ENCODE measurements at places on chromosomes 1 and 21.

DNA sequence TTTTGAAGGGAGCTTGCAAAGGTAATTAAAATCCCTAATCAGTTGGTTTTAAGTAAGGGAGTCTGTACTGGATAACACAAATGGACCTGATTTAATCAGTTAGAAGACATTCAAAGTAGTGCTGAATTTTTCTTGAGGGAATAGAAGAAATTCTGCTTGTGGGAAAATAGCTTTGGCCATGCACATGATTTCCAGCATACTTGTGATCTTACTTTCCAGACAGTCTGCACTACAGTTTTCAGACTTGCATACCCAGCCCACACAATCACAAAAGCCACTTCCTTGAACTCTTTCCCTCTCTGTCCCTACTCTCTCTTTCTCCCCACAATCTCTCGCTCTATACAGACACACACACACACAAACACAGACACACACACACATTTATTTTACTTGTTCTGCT, 852.1 kb downstream of the PLA2G4A start:
- DNase-seq, result no peak

GRCh38 chr1:206834711-206835110, 30.7 kb upstream of the IL20 start:
- DNase-seq, result peak; percentile 50

DNA sequence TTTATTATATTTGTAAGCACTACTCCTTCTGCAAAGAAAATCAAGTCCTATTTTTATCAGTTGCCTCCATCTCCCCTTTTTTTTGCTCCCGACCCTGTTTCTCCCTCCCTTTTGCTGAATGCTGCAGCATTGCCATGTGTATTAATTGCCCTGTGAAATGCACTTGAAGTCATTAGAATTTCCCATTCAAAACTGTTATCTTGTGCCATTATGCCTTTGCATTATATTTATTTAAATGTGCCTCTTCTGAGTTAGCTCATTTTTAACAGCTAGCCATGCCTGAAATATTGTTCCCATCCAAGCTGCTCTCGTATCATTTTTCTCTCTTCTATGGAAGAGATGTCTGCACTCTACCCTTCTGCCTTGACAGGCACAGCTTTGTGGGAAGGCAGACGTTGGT, 404.0 kb upstream of the PLXNA2 start:
- DNase-seq, result no peak

DNA sequence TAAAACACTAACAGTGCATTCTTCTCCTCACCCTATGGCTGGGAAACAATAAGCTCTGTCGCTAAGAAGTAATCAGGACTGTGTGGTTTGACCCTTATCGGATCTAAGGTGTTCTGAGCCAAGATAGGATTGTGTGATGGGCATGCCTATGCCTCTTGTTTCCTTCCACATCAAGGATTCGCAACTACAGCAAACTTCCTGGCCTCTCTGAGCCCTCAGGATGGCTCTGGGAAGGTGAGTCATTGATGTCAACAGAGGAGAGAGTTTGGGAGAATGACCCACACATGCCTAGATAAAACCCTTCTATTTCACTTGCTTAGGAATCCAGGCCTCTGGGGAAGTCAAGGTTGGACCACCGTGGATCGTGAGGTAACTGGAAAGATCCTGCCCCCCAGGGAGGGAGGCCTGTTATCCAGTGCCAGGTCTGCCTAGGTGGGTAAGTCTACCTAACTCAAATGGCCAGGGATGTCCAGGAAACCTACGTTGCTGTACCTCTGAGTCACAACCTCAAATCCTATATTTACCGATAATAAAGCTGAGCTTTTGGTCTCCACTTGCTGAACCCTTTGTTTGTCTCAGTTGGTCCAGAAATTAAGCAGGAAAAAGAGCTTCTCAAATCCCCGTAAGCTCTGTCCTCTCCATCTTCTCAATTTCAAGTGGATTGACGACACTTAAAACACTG, 27.4 kb downstream of the TIAM1 start:
- DNase-seq, result no peak

- no peak for DNase-seq
Observed at GRCh38 chr1:66563941-66564630, 30.1 kb downstream of the SGIP1 start.

DNA sequence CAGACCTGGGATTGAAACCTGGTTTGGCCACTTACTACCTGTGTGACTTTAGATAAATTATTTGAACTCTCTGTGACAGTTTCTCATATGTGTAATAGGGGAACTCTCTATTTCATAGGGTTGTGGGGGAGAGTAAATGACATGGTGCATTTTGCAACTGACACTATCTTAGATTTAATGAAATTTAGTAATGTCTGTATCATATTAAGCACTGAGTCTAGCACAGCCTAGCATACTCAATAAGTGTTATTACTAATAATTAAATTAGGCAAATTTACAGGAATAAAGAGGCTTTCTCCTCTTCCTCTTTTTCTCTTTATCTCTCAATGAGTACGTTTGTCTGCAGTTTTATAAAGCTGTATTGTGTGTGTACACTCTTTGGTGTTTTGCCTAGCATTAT, 80.2 kb upstream of the MACF1 start:
- DNase-seq, result no peak

DNA sequence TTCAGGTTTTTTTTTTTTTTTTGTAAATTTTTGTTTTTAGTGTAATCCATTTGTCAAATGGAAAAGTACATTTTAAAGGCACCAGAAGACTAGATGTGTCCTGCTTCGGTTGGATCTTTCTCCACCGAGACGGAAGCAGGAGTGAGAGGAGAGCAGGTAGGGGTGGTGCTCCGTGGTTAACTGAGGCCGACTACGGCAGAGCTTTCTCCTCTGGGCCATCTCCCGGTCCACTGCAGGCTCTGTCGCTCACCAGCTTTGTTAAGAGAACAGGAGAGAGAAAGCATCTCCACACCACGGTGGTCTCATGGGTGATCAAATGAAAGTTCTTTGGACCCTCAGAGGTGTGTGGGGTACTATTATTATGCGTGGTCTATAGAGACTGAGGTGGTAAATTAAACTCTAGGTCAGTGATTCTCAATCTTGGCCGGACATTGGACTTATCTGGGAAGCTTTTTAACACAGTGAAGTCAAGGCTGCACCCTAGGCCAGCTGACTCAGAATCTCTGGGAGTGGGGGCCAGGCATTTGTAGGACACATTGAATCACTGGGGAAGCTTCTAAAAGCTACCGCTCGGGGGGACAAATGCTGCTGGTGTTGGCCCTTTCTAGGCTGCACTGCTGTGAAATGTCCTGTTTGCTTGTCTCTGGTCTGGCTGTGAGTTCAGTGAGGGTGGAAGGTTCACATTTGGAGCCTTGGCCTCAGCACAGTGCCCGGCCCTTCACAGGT, 25.0 kb downstream of the ABCA4 start:
- no peak for DNase-seq

GRCh38 chr1:6105763-6106162, 60.1 kb downstream of the KCNAB2 start:
- DNase-seq, result no peak

DNA sequence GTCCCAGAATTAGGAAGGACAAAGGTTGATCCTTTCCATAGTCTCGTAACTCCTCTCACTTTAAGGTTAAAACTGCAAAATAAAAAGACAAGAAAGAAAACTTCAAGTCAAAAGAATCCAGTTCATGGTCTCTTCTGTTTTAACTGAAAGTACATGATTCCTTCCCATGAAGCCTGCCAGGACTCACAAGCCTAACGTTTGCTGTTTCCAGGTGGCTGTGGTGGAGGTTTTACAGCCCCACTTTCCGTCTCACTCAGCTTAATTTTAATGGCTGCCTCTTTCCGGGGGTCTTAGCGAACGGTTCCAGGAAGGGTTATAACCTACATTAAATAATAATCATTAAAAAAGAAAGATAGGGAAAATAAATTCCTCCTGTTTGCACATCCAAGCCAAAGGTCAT, 136.8 kb upstream of the SPAG17 start:
- DNase-seq, result no peak

GRCh38 chr1:156025876-156026275, 5.1 kb upstream of the SSR2 start:
- DNase-seq, result peak; percentile 36

DNA sequence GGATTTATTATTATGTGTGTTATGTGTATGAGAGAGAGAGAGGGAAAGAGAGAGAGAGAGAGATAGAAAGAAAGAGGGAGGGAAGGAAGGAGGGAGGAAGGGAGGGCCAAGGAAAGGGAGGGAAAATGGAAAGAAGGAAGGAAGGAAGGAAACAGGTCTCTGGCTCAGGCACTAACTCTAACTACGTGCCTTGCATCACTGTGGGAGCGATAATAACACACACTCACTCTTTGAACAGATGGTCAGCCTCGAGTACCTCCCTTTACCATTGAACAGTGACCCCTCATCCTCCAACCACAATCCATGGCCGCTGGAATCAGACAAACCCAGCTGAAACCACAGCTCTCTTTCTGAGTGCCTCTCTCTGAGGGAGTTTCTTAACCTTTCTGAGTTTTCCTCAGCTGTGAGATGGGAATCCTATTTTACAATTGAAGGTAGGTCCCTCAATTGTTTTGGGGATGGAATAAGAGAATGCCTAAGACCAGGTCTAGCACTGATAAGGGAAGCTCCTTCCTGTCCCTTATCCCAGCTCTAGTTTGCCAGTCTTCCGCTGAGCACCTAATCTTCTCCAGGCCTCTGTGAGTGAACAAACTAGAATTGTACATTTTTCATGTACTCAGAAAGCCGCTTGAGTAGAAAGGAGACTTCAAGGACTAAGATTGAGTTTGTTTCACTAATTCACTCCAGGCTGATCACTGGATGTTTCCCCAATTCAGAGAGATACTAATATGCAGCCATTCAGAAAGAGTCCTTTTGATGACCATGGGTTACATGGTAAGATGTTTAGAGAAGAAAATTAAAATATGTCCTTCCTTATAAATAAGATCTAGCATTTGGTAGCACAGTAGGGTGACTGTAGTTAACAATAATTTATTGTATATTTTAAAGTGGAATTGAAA, 62.8 kb downstream of the IRF2BP2 start:
- no peak for DNase-seq

- no peak for DNase-seq
Observed at GRCh38 chr1:160062230-160062532, 7.8 kb downstream of the KCNJ10 start.

DNA sequence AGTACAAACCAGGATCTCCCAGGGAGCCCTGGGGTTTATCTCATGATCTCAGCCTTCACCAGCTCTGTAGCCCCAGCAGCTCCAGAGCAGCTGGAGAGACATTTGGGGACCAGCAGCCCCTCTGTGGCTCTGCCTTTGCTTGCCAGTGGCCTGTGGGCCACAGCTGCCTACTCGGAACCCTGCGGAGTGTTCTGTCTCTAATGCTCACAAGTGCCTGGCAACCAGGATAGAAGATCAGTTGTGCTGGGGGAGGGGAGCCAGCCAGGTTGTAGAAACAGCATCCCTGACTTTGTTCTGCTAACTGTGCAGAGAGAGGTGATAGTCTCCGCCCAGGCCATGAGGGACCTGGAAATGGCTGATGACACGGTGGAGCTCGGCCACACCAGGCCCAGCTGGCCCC, 50.9 kb upstream of the KCNJ15 start:
- DNase-seq, result no peak

- no peak for DNase-seq
Observed at GRCh38 chr1:114512595-114513280, 1.7 kb upstream of the TRIM33 start.

DNA sequence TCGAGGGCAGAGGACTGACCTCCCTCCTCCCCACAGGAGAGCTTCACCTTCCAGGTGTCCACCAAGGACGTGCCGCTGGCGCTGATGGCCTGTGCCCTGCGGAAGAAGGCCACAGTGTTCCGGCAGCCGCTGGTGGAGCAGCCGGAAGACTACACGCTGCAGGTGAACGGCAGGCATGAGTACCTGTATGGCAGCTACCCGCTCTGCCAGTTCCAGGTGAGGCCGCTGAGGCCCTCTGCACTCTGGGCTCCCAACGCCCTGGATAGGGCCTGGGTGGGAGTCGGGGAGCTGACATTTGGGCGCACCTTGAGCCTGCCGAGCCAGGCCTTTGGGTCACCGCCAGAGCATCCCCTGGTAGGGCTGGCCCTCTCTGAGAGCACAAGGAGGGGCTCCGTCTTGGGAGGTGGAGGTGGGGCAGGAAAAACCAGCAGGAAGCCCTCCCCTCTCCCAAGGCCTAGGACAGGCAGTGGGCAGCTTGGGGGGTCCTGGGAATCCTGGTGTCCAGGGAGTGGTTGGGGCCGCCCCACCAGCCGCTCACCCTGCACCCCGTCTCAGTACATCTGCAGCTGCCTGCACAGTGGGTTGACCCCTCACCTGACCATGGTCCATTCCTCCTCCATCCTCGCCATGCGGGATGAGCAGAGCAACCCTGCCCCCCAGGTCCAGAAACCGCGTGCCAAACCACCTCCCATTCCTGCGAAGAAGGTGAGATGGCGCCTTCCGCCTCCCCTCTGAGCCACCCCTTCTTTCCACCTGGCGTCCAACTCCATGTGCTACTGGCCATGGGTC, 65.1 kb downstream of the PIK3CD start:
- no peak for DNase-seq

- no peak for DNase-seq
Observed at GRCh38 chr1:46525253-46525983, 26.0 kb downstream of the KNCN start.

DNA sequence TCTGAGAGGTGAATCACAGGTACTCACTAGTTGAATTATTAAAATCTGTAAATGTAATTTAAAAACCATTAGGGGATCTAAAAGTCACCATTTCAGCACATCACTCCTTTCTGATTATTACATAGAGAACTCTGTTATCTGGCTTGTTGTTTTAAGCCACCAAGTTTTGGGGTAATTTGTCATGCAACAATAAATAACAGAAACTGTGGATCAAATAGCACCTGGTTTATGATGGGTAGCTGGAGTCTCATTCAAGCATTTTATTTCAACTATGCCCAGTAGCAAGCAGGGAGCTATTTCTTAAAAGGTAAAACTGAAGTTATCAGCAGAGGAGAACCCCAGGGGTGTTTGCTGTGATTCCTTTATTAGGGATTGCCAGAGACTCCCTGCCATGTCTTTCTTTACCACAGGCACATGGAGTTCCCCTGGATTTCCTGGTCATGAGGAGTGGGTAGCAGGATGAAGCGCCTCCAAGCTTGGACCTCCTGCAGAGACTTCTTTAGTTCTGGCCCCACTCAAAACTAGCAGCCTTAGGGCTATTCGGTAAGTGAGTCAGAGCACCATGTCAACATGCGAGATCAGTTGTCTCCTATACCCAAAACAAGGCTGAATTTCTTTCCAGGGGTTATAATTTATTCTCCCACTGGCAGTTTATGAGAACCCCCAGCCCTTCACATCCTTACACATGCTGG, 179.2 kb downstream of the GIPC2 start:
- no peak for DNase-seq

DNA sequence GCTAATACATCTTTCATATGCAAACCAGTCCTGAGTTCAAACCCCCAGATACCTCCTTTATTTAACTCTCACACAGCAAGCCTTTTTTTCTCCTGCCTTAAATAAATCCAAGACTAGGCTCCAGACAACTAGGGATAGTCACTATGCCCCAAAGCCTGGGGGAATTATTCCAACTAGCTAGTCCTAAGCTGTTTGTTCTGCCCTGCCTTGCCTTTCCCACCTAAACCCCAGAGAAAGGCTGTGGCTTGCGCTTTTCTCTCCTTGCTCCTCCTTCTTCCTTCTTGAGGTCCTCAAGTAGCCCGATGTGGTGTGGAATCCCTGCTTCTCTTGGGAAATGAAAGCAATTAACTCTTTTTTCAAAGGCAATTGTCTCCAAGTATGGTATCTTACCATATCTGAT, 31.8 kb downstream of the C1orf87 start:
- DNase-seq, result no peak

Data from HL-60 (cell line).